ENCODE measurements at places on chromosomes 16 and 17.

GRCh38 chr17:78991906-78992532 is 12.3 kb upstream of the LGALS3BP start:
- DNase-seq, result no peak

DNA sequence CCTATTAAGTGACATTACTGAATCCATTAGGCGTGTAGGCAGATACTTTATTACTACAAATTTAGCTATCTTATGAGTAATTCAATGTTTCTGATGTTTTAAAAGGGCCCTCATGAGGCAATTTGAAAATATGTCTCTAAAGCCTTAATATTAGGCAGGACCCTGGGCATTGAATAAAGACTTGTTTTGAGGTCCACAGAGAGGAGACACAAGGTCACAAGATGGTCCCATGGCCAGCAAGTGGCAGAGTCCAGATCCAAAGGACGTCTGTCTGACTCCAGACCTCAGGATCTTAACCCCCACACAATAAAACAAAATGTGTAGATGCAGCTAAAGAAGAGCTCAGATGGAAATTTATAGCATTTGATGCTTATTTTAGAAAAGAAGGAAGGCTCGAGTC is 31.9 kb upstream of the HEATR6 start:
- no peak for DNase-seq

- no peak for DNase-seq
These were observed 36.0 kb downstream of the TMEM235 start for GRCh38 chr17:78267253-78268073.

- no peak for DNase-seq
These were observed 188.2 kb downstream of the FTO start for GRCh38 chr16:53892155-53892554.

- DNase-seq, result no peak
These were observed 48.5 kb downstream of the ARHGAP27 start for GRCh38 chr17:45384047-45384788.

DNA sequence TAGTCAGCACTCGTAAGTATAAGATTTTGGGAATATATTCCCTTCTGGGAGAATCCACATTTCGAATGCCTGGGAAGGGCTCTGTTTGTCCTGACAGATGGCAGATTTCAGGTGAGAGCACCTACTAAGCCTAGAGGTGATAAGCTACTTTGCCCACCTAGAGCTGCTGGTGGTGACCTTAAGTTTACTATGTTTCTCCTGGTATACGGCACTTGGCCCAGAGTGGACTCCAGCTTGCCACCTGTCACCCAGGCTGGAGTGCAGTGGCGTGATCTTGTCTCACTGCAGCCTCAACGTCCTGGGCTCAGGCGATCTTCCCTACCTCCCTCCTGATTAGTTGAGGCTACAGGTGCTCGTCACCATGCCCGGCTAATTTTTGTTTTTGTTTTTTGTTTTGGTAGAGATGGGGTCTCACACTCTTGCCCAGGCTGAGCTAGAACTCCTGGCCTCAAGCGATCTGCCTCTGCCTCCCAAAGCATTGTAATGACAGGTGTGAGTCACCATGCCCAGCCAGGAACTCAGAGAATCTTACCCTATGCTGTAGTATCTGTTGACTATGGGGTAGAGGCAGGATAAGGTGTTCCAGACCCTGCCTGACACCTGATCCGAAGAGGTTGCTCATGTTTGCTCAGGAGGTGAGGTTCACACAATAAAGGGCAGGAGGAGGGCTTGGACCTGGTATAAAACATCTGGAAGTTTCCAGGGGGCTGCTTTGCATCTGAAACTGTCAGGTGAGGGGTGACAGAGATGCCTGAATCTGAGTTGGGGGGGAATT is at the start of gene ZG16:
Gene ZG16 (plus strand): TSS at position 681 of the 775 bp plus-strand sequence. CDS start 1,011 bp downstream, outside the sequence.
- DNase-seq, result no peak

- no peak for DNase-seq
These were observed 539 bp upstream of the CKLF start for GRCh38 chr16:66551788-66552285.
